Activated T-cell treated with anti-CD3 and anti-CD28 coated beads for 24 hours (primary cell): ENCODE measurements at places on chromosomes 6 and 20.

DNA sequence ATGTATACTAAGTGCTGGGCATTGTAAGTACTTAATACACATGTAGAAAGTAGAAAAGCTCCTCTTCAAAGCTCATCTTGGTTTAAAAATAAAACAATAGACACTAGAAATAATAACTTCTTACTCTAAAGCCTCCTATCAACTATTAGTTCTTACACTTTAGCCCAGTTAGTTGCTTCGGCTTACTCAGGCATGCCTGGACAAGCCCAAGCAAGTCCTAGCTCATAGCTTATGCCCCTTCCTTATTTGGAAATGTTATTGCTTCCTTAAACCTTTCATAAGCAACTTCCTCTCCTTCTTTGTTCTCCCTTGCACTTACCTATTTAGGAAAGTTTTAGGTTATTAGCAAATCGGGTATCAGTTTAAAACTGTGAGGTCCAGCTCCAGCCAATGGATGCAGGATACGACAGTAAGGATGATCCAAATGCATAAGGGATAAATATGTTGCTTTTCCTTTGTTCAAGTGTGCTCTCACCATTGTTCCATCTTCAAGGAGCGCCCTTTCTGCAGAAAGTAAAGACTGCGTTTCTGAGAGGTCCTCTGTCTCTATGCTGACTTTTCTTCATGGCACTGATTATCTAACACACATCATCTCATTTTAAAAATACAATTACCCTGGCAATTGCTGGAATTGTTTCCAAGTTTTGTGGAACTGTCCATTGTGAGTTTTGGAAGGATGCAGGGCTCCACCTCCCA, 12.3 kb downstream of the TMEM30A start:
- DNase-seq, result no peak

DNA sequence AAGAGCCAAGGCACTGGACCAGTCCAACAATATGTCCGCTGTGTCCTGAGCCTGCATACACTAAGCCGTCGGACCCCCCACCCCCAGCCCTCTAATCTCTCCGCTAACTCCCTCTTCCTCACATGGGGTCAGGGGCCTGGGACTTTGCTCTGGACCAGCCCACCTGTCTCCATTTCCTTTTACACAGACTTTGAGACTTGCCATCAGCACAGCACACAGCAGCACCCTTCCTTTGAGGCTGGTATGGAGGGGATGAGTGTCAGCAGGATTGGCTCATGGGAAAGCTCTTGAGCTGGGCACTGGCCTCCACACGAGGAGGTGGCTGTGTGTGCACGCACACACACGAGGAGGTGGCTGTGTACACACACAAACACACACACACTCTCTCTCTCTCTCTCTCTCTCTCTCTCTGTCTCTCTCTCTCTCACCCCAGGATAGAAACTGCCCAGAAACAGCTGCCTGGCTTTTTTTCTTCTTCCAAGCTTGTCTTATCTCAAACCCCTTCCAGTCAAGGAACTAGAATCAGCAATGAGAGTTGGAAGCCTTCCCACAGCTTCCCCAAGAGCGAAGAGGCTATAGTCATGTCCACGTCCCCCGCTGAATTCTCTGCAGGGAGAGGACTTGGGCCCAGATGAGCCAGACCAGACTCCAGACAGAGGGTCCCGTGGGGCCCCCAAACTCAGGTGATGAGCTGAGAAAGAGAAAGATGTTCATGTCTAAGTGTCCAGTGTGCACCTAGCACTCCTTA, 18.6 kb downstream of the SLC9A8 start:
- DNase-seq, result no peak

- DNase-seq, result no peak
Measured at GRCh38 chr6:159904497-159904911, 13.7 kb downstream of the MAS1 start.

GRCh38 chr6:15956205-15957106, 172.4 kb upstream of the MYLIP start:
- no peak for DNase-seq

DNA sequence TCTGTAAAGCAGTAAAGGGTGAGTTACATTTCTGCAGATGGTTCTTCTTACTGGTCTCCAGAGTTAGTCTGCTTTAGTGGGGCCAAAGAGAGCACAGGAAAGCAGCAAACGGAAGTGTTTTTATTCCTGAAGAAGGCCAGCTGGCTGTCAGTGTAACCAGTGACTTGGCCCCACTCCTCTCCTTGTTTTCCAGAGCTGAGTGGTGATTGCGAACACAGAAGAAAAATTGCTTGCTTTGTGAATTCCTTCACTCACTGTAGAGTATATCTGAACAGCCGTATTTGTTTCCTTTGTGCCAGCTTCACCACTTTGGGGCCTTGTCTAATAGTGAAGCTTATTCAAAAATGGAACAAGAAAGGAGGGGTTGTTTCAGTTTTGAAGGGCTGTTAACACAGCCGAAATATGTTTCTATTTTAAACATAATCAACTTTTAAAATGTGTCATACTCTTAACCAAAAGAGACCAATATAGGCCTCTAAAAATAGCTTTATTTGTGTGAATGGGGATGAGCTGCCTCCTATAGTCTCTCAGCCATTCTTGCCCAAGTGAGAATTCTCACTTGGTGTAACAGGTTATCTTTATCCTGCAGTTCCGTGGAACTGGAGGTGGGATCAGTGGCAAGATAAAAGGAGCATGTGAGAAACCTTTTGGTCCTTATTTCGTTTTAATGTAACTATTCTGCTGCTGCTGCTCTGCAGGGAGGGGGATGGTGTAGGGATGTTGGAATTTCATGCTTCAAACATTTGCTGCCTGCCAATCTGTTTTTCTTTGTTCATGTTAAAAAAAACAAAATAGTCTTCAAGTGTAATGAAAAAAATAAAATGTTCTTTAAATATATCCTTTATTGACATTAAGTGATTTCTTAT, 37.8 kb downstream of the ZC2HC1B start:
- DNase-seq, result no peak

- DNase-seq, result no peak
Measured at GRCh38 chr20:23097636-23098580, 11.8 kb upstream of the CD93 start.

GRCh38 chr6:143647732-143648131, 30.0 kb upstream of the PHACTR2 start:
- DNase-seq, result no peak

- no peak for DNase-seq
Measured at GRCh38 chr6:66226109-66226508, 519.1 kb upstream of the EYS start.

GRCh38 chr6:89836639-89837222, 7.1 kb downstream of the CASP8AP2 start:
- no peak for DNase-seq

GRCh38 chr20:38294076-38294591, 9.8 kb upstream of the BPI start:
- DNase-seq, result no peak

GRCh38 chr6:11999246-11999645, 12.9 kb upstream of the HIVEP1 start:
- DNase-seq, result no peak

GRCh38 chr20:18904624-18905023, 91.0 kb downstream of the SCP2D1 start:
- DNase-seq, result no peak
